ENCODE measurements at places on chromosomes 2 and 18.

DNA sequence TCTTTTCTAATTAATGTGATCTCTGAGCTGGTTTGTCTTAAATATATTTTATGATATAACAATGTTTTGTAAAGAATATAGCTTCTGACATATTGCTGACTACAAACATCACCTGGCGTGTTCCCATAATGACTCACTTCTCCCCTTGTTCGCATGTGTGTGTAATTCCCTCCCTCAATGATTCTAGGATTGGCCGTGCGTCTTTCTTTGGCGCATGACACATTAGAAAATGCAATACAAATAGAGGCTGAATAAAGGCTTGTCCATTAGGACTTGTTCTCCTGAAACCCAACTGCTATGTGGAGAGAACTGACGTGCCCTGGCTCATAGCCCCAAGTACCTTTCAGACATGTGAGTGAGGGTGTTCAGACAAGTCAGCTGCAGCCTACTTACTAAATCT, 159.7 kb upstream of the CDH20 start:
- DNase-seq, result no peak

DNA sequence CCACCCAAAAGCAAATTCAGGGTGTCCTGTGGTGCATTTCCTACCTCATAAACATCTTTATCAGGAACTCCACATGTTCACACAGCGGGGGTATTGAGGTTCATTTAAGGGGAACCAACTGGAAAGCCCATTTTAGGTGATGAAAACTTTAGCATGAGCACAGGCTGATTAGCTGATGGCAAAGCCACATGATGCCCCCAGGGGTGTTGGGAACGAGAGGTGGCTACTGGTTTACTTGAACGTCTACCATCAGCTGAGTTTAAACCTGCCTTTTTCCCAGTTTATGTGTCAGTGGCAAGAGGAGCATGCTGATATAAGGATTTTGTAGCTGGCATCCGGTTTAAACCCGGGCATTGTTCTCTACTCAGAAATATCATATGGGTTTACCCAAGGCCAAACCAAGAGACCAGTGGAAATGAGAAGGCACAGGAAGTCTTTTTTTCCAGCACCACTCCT, 54.5 kb upstream of the UPP2 start:
- DNase-seq, result no peak

DNA sequence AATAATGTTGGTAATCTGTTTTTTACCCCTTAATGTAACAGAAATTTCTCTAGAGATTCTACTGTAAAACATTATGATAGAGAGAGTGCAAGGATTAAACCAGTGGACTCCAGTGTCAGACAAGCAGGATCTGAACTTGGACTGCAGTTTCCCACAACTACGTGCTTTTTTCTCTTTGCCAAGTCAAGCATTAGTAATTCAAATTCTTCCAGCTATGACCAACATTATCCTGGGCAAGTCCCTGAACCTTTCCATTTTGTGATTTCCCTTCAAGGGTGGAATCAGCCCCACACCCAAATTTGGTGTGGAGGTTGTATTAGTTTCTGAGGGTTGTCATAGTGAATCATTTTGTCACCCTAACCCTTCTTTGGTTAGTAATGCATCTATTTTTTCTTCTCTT, 482.0 kb downstream of the ZNF516 start:
- DNase-seq, result no peak

GRCh38 chr2:72722492-72723070, 103.3 kb downstream of the EXOC6B start:
- DNase-seq, result peak; percentile 46

DNA sequence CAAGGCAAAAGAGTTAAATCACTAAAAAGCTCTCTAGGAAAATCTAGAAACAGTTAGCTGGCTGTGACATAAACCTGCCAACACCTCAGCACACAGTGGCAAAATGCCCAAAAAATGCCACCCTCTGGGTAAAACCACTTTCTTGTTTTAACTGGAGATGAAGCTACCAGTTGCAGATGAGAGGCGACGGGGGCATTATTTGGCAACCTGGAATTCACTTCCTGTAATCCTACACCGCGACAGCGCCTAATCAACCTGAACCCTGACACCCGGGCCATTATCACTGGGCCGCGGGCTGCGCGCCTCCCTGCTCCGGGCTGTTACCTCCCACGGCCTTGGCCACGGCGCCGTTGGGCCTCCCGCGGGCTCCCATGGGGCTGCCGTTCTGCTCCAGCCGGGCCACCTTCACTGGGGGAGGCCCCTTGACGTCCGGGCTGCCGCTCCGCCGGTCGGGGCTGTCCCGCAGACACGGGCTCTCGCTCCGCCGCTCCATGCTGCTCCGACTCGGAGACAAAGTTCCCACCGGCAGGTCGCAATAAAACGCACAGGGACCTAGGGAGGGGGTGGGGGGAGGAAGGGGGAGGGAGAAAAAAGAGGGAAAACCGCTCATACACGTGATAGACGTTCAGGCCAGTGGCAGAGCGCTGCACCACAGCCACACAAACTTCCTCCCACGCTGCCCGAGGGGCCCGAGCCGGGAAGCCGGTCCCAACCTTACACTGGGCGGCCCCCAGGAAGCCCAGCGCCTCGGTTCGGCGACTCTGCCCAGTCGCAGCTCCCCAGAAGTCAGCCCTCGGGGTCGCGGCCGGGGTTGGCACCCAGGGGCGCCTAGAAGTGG, 2.0 kb downstream of the SATB2 start:
- peak; percentile 74 for DNase-seq

GRCh38 chr2:226725126-226725860, 74.3 kb downstream of the IRS1 start:
- no peak for DNase-seq

- DNase-seq, result no peak
Measured at GRCh38 chr2:16256601-16257321, 316.4 kb downstream of the MYCN start.

DNA sequence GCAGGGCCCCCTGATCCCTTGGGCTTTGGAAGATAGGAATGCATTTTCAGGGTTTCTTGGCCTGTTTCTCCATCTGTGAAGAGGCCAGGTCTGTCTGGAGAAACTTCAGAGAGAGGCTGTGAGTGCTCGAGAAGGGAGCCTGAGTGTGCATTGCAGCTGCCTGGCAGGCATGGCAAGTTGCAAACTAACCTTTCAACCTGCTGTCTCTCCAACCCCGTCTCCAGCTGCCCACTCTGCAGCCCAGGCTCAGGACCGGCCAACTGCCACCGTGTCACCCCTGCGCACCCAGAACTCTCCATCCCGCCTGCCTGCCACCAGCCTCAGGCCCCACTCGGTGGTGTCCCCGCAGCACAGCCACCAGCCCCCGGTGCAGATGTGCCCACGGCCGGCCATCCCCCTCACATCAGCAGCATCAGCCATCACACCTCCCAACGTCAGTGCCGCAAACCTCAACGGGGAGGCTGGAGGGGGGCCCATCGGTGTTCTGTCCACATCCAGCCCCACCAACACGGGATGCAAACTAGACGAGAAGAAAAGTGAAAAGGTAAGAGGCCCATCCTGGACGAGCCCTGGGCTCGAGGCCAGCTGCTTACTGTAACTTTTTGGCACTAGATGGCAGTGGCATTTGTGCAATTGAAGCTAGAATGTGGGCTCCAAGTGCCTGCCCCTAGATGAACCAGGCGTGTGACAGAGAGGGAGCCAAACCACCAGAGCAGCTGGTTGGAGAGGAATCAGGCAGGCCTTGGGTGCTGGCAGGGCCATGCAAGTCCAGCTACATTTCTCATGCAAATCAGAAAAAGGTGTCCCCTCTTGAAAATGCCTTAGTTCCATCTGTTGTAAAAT, 164.6 kb downstream of the SEPTIN10 start:
- peak; percentile 72 for DNase-seq

Data from RPMI7951 (cell line).